ENCODE measurements at places on chromosomes 2 and 18.

GRCh38 chr2:13115643-13116042, 398.9 kb downstream of the TRIB2 start:
- no peak for DNase-seq

DNA sequence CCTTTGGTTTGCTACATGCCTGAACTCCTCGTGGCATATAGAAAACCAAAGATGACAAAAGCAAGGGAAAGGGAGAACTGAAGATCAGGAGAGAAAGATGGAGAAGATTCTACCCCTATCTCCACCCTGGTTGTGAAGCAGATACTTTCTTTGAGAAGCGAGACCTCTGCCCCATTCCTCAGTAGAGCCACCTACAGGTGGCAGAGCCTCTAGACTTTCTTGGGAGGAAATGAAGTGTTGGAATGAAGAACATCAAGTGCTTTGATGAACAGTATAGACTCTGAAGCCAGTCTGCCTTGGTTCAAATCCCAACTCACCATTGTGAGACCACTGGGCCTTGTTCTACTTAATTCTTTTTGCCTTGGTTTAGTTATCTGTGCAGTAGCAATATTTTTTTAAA, 348.8 kb upstream of the ETAA1 start:
- no peak for DNase-seq

- no peak for DNase-seq
Observed at GRCh38 chr2:31053929-31054782, 84.1 kb downstream of the GALNT14 start.

GRCh38 chr2:94956797-94957391, 68.6 kb upstream of the MAL start:
- DNase-seq: no peak

DNA sequence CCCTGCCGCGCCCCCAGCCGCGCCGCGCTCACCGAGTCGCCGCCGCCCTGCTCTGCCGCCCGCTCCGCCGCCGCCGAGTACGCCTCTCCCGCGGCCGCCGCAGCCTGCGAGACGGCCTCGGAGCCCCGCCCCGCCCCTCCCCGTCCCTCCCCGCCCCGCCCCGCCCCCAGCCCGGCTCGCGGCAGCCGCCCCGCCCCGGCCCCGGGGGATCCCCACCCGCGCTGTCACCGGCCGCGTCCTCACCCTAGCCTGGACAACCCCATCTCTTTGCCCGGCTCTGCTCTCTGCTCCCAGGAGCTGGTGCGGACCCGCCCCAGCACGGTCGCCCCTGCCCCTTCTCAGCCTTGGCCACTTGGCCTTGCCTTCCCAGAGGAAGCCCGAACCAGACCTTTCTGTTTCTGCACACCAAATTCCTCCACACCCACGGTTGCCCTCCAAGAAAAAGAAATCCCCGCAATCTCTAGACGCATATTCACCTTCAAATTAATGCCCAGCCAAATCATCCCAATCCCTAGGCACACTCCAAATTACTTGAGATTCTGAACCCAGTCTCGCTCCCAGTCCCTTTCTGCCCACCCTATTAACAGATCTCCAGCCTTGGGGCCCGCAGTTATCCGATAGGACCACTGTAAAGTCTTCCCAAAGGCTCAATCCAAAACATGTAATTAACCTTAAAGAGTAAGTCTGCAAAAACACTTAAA, at the start of gene CYRIA:
TSS of gene CYRIA (minus strand) at position 87 of the 701 bp plus-strand sequence. CDS start 77,715 bp downstream, outside the sequence.
- DNase-seq: no peak

DNA sequence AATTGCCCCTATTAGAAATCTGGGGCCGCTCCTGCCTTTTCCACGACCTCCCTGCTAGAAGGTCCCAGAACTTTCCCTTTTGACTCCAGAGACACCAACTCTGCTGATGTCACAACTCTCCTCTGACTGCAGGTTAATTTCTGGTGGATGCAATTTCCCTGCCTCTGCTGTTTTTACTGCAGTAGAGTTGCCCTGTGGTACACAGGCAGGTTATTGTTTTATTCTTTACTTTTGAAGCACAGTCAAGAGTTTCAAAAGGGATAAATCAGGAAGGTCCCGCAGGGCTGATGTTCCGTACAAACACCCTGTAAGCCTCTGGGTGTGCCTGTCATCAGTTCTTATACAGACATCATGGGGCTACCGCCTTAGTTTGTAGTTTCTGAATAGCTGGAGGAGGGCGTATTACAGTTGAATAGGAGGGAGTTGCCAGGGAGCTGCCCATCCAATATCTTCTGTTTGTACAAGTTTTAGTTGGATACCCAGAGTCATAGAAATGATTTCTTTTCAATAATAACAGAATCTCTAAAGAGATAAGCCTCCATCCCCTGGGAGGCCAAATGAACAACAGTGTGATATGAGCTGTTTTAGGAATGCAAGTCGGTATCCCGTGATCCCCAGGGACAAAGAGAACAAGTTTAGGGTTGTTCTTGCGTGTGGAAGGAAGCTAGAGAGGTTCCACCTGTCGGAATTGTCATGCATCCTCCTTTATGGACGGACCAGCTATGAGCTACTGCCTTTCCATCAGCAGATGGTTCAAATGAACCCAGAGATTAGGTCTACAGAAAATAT, 108.4 kb upstream of the COPS8 start:
- no peak for DNase-seq

GRCh38 chr2:169672406-169672805, 21.8 kb downstream of the CFAP210 start:
- DNase-seq: no peak

- DNase-seq: no peak
Observed at GRCh38 chr18:29163596-29163995, 986.7 kb upstream of the CDH2 start.

DNA sequence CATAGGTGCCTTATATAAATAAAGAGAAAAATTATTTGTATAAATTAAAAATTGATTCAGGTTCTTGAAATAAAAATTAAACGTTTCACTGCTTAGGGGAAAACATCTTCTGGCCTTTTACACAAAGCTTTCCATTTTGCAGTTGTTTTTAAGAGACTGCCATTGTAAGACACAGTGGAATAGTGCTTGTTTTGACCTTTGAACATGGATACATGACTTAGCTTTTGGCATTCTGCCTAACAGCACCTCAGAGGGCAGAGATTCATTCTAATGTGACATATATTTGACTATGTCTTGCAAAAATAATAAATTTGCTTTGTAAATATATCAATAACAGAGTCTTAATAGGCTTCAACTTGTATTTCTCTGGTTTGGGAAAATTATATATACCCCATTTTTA, 142.1 kb downstream of the SLC4A10 start:
- no peak for DNase-seq

DNA sequence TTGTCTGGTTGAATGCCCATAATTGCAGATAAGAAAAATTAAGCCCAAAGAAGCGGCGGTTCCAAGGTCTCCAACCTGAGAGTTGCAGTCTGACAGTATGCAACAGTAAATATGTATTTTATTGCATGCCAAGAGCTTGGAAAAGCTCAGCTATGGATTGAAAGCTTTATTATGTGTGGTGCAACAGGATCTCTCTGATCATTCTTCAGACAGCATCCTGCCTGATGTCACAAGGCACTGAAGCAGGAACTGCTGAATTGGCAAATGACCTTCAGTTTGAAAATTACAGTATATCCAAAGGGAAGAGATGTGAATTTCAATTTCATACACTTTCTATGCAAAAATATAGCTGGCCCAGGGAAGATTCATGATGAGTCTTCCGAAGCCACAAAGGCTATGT, 42.5 kb downstream of the DOCK10 start:
- DNase-seq: no peak

GRCh38 chr18:58726671-58727070, 55.4 kb downstream of the MALT1 start:
- DNase-seq: no peak

DNA sequence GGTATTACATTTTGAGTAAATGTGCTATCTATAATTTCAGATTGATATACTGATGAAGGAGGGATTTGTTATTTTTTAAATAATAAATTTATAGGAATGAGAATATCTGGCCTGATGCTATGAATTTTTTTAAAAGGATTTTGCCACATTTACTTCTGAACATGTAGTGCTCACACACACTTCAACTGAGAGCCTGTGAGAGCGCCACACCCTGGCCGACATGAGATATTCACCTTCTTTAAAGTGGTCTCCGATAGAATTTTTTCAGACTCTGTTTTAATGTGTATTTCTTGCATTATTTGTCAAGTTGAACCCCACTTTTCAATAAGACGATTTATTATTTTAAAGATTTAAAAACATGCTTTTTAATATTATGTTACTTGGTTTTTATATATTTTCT, 813.3 kb downstream of the DCC start:
- no peak for DNase-seq

- no peak for DNase-seq
Observed at GRCh38 chr2:127560201-127560930, 24.9 kb downstream of the MYO7B start.

GRCh38 chr2:67997903-67998302, 64.9 kb downstream of the C1D start:
- DNase-seq: no peak

- no peak for DNase-seq
Observed at GRCh38 chr2:28640260-28640907, 111.2 kb upstream of the PPP1CB start.

- no peak for DNase-seq
Observed at GRCh38 chr18:3584897-3585460, 135.0 kb downstream of the TGIF1 start.

Measured in smooth muscle cell of the brain vasculature (primary cell).